ENCODE measurements at places on chromosomes 5 and 9.
A peak's percentile ranks its signal among the peaks of the same experiment; 100 is the strongest.

GRCh38 chr5:33891788-33892619 is at the start of gene ADAMTS12:
Gene ADAMTS12 (minus strand): TSS chr5:33891990. CDS start chr5:33891856, 134 bp downstream.
- DNase-seq: peak; percentile 50

- no peak for DNase-seq
These were observed 731.6 kb downstream of the DNAH5 start for GRCh38 chr5:13212886-13213285.

DNA sequence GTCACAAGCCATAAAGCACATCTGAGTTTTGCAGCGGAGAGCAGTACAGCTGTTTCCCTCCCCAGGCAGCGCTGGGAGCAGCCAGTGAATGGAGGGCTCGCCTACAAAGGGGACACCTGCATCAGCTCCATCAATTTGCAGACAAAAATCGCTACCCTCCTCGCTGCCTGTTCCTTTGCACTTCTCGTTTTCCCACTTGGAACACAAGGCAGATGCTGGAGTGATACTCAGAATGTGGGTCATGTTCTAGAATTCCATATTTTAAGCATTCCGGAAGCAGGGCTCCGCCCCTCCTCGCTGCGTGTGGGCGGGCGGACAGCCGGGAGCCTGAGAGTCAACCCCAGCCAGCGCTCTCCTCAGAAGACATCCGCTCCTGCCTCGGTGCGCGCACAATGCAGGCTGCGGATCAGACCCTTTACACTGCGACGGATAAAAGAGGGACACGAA is 92.1 kb downstream of the LMNB1 start:
- no peak for DNase-seq

DNA sequence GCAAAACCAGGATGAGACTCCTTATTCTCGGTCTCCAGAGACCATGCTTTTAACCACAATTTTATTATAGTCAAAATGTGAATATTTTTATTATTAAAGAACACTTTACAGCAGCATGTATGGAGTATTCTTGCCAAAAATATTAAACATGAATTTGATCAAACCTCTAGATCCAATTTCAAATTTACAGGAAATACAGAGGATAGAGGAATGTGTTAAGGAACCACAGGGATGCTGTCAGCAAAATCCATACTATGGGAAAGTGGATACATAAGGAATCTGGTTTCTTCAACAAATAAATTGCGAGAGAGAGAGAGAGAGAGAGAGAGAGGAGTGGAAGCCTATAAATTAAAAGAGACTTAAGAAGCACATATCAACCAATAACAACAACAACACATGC is 348.2 kb upstream of the NUDT12 start:
- no peak for DNase-seq

DNA sequence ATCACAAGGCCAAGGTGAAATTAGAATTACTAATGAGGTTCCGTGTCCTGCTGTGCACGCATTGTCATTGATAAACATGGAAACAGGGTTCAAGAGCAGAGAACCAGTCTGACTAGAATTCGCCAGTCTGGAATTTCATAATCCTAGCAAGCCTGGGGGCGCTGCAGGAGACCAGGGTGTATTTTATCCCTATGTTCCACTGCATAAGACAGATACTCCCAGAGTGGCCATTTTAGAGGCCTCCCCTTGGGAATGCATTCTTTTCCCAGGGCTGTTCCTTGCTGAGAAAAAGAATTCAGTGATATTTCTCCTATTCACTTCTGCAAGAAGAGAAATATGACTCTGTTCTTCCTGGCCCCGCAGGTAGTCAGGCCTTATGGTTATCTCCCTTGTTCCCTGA is 1387.7 kb downstream of the MAT2B start:
- DNase-seq: no peak

GRCh38 chr5:116058346-116058936 is 26.2 kb downstream of the ARL14EPL start:
- no peak for DNase-seq

GRCh38 chr9:117093891-117094844 is 320.7 kb downstream of the ASTN2 start:
- no peak for DNase-seq

DNA sequence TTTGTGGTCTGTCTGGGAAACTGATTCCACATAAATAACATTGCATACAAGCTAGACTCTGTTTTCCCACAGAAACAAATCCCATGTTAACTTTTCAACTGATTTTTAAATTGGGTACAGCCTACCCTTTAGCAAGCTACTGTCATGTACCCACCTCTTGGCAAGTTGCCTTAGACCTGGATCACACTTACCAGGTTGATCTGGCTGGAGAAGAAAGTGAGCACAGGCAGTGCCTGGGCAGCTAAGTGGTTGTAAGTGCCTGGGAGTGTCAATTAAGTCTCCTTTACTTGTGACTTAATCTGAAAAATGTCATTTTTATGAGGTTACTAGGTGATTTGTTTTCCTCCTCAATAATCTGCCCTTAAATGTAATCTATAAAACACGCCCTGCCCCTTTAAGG is 336.4 kb downstream of the ARL15 start:
- no peak for DNase-seq

DNA sequence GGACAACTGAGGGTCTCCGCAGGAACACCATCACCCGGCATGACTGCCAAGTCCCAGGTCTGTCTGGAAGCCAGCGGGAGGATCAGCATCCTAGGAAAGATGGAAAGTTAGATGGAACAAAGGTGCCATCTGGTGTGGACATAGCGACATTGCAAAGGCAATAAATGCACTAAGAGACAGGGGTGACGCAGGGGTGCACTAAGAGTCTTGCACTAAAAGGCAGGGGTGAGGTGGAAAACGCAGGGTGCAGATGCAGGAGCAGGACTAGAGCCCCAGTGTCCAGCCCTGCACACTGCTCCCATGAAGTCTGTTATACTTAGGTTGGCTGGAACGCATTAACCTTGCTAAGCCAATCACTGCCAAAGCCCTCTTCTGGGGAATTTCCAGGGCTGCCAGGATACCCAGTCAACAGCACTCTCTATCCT is 15.5 kb downstream of the ATOX1 start:
- DNase-seq: peak; percentile 45

GRCh38 chr5:127070243-127070642 is 3.1 kb downstream of the C5orf63 start:
- no peak for DNase-seq
